ENCODE measurements at places on chromosomes 5 and 9.

- DNase-seq: no peak
Measured at GRCh38 chr9:134809292-134809691, 71.3 kb upstream of the FCN2 start.

- no peak for DNase-seq
Measured at GRCh38 chr9:101342595-101342994, 42.2 kb downstream of the BAAT start.

GRCh38 chr5:113153512-113154097 is 177.0 kb downstream of the DCP2 start:
- DNase-seq: no peak

GRCh38 chr9:17380126-17380861 is 198.6 kb upstream of the SH3GL2 start:
- DNase-seq: no peak

DNA sequence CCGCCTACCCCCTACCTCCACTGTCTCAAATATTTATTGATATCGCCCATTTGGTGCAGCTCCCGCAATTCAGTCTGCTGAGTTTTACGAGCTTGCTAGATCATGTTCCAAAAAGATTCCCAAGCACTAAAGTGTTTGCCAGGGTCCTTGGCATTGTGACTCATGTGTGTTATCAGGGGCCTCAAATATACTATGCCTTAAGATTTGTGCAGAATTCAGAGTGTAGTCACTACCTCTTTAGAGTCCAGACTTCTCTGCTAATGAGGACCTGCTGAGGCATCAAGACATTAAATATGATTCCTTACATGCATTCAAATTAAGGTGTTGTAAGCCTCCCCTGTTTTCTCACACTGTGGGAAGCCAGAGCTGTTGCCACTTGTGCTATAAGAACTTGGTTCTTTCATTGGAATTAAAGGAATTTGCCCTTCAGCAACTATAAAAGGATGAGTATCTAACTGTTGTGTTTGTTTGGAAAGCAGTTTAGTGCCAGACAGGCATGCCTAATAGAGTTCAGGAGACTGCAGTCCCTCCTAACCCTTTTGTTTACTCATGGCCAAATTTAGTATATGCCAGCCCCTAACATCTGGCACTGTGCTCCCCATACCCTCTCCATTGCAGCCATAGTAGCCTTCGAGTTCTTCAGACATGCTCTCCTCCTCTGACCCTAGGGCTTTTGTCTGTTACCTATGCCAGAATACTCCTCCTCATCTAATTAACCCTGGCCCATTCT is 316.4 kb downstream of the NR3C1 start:
- peak; percentile 55 for DNase-seq

GRCh38 chr5:73312146-73312871 is 136.3 kb downstream of the FOXD1 start:
- no peak for DNase-seq

- DNase-seq: no peak
Measured at GRCh38 chr9:130336027-130336610, 70.6 kb downstream of the HMCN2 start.

GRCh38 chr9:96122751-96123150 is 179.2 kb downstream of the HSD17B3 start:
- no peak for DNase-seq

GRCh38 chr5:118325931-118326330 is 662.4 kb downstream of the DTWD2 start:
- no peak for DNase-seq

DNA sequence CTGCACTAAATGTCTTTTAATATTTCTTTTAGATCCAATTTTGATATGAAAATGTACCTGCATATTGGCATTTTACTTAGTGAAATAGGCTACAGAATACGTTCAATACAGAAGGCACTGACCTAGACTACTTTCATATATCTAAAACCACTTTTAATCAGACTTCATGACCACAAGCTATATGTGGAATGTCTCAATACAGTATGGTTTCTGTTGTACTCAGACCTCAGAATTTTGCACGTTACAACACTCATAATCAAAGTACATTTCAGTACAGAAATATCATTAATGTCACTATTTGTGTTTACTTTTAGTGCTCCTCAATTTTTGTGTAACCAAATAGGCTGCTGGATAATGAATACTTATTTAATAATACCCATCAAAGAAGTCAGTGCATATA is 74.8 kb downstream of the MEF2C start:
- no peak for DNase-seq

GRCh38 chr9:112755016-112755427 is 4.5 kb downstream of the SNX30 start:
- peak; percentile 33 for DNase-seq

GRCh38 chr5:111680737-111681413 is 76.1 kb downstream of the NREP start:
- DNase-seq: peak; percentile 32

- no peak for DNase-seq
Measured at GRCh38 chr9:105713260-105714019, 19.1 kb downstream of the TMEM38B start.

GRCh38 chr9:115135821-115136778 is 18.1 kb upstream of the TNC start:
- no peak for DNase-seq

GRCh38 chr5:160921-161802 is 30.1 kb upstream of the LRRC14B start:
- DNase-seq: no peak

DNA sequence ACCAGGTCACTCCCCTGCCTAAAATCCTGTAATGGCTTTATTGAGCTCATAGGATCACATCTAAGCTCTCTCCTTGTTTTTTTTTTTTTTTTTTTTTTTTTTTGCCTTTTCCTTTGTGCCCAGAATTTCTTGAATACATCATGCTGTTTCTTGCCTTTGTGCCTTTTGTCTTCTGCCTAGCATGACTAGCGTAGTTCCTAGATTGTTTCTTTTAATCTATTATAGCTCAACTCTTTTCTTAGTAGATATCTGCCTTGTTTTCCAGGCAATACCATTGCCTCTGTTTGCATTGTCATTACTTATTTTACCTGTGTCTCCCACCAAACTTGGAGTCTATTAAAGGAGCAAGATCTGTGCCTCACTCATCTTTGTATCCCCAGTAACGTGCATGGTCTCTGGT is 106.1 kb upstream of the C9orf72 start:
- no peak for DNase-seq

DNA sequence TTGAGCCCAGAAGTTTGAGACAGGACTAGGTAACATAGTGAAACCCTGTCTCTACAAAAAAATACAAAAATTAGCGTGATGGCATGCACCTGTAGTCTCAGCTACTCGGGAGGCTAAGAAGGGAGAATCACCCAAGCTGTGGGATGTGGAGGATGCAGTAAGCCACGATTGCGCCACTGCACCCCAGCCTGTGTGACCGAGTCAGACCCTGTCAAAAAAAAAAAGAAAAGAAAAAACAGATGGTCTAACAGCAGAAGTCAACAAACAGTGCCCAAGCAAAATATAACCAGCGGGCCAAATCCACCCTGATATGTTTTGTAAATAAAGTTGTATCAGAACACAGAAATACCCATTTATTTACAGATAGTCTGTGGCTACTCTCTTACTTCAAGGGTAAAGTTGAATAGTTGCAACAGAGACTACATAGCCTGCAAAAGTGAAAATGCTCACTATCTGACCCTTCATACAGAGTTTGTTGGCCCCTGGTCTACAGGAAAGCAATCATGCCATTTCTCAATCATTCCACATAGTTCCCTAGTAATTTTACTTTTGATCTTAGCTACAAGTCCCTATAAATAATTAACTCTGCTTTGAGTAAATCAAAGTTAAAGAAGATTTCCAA is 383.7 kb downstream of the TLE1 start:
- DNase-seq: no peak

DNA sequence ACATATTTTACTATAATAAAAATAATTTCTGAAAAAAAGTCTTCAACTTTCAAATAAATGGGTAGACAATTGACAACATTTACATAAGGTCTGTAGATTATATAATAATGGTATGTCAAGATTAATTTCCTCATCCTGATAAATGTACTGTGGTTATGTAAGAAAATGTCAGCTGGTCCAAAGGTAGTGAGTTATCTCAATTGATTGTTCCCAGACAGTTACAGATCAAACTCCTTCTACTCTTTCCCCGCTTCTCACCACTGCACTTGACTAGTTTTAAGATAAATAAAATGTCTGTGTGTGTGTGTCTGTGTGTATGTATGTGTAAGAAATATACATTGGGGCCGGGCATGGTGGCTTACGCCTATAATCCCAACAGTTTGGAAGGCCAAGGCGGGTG is 16.4 kb upstream of the MARCHF6 start:
- DNase-seq: no peak

DNA sequence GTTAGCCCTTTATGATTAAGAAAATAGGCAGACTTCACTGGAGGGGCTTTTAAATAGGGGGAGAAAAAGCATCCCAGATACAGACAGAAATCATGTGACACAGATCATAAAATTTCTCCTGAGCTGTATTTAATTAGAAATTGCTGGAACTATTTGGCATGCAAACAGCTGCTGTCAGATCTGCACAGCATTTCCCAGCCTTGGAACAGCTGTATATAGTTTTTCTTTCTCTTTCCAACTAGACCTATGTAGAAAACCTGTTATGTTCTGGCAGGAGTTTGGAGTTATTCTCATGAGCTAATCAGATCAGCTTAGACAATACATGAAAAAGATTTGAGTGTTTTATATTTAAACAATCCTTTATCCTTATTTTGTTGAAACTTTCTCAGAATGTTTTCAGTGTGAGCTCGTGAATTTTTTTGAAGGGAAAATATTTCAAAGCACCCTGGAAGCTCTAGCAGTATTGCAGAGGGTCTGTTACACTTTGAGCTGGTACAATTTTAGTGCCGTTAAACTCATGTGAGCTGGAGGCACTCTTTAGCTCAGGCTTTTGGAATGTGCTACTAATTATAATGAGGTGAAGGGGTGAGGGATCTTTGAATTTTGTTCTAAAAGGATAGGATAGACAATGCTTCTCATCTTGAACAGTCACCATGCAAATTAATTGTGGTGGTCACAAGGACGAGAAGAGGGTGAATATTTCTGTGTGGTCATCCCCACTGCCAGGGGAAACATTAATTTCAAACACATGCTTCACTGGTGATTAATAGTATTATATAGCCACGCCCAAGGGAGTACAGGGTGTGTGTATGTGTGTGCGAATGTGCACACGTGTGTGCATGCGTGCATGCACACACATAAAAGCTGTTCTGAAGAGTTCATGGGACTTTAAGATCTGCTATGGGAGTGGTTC is 239.4 kb upstream of the FBXL7 start:
- no peak for DNase-seq

DNA sequence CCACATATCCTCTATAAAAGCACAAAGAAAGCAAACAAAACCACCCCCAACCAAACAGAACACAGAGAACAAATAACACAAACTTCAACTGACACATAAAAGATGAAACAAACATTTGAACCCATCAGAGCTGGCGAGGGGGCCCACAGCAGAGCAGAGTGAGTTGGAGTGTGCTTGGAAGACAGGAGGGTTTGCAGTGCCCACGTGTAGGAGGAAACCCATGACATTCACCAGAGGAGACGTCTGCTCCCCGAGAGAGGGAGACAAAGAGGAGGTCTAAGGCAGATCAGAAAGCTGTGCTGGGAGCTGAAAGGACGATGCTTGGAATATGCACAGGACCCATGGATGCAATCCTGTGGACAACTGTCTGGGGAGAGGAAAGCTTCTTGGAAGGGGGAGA is 27.0 kb downstream of the MRPL36 start:
- DNase-seq: no peak

- DNase-seq: no peak
Measured at GRCh38 chr9:69331444-69331843, 6.4 kb downstream of the ENTREP1 start.

DNA sequence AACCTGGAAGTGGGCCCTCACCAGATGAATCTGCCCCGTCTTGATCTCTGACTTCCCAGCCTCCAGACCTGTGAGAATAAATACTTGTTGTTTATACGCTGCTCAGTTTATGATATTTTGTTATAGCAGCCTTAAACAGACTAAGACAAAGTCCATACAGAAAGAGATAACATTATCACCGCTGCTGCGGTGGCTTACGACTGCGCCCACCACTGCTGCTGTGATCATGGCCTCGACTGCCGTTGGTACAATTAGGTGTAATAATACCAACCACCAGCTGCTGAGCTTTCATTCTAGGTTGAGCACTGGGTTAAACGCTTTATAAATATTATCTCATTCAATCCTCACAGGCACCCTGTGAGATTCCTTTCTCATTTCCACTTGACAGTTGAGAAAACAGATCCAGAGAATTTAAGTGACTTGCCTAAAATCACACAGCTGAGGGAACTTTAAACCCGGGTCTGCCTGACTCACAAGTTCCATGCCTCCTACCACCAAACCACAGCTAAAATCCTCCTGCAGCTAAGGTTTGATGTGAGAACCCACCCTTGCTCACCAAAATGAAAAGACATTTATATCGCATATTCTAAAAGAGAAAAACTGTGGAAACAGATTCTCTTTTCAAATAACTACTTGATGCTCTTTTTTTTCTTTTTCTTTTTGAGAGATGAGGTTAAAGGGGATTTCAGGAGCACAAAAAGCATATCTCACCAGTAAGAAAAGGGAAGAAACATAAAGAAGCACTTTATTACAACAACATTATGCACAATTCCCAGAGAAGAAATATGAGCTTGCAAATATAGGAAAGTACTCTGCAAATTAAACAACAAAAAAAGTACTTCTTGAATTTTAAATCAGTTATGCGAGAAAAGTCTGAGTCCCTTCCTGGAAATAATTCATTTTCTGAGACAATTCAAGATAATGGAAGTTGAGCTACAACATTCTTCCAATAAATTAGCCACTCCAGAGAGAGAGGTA is 23.9 kb downstream of the GOLM1 start:
- no peak for DNase-seq

DNA sequence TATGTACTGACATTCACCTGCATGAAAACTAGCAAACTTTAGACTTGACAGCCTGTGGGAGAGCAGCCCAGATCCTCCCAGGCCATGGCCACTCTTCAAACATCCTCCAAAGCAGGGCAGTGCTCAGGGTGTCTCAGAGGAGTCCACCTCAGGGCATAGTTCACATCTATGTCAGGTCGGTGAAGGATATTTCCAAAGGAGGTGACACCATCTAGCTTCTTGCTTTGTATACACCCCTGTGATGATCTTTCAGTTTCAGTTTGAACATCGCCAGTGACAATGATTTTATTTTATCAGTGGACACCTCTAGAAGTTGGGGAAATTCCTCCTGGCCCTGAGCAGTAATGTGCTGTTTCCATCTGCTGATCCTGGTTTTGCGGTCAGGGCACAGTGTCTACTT is 20.1 kb downstream of the CDK20 start:
- no peak for DNase-seq

GRCh38 chr9:95181226-95181818 is 136.2 kb downstream of the FANCC start:
- DNase-seq: no peak

GRCh38 chr5:122933956-122934355 is 88.5 kb downstream of the SNX24 start:
- DNase-seq: peak; percentile 44

DNA sequence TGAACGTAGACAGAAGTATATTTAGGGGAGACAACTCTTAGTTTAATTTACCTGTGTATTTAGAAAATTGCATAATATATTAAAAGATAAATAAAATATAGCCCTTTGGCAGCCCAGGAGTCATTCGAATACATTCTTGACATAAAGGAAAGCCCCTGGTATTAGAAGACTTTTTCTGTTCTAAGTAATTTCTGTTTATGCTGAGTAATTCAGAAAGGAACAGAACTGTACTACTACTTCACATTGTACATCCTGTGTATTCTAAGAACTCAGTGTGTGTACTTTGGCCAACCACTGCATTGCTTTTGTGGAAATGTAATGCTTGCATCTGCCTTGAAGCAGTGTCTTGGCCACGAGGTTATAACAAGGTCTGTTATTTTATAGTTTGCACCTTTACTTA is 136.4 kb downstream of the KDM4C start:
- no peak for DNase-seq
